ENCODE measurements at places on chromosomes 16 and 17. TPM values are rescaled to one million over a fixed set of nuclear protein-coding genes. Genes with fewer than 3 reads are reported as not detected.

DNA sequence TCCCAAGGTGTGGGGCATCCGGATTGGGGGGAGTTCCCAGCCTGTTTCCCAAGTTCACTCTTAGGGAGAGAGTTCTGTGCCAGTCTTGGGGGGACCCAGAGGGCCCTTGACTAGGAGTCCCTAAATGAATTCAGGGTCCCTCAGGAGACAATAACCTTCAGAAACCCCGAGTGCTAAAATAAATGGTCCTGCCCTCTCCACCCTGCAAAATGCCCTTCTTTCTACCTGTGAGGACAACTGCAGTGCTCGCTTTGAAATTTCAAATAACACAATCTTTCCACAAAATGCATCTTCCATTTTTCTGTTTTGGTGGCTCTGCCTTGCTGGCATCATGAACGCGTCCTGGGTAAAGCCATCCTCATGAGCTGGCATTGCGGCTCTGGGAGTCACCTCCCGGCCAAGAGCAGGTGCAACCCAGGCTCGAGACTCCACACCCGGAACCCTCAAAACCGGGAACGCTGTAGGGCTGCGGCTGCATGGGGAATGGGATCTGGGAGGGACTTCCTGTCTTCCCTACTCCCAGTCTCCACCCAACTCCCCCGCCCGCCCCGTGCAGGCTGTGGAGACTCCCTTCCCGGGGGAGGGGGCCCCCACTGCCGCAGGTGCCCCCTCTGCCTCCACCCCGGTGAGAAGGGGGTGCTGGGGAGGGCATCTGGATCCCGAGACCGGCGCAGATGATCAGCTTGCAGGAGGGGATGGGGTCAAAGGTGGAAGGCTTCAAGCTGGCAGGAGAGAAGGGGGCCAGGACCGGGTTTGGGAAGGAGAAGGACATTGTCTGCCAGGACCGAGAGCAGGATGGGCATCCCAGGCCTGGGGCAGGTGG, at the start of gene ZNF205:
ZNF205 (plus strand) TSS at position 529 of the 823 bp plus-strand sequence. CDS start 845 bp downstream, outside the sequence.
- DNase-seq = peak; percentile 70

DNA sequence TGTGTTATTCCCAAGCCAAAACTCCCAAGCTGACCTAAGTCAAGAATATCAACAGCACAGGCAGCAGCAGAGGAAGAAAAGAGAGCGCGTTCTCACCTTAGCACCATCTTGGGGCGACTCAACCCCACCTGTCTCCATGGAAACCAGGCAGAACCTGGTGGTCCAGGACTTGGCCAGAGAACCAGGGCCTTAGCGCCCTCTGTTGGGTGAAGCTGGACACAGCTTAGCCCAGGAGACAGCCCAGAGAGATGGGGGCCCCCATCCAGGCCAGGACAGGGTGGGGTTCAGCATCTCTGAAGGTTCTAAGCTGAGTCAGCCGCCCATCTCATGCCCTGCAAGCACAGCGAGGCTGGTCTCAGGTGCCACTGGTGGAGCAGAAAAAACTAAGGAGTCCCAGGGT, 60.1 kb upstream of the TMEM132E start:
- no peak for DNase-seq

- DNase-seq = no peak
Observed at GRCh38 chr16:73048292-73049080, 558 bp upstream of the ZFHX3 start.

DNA sequence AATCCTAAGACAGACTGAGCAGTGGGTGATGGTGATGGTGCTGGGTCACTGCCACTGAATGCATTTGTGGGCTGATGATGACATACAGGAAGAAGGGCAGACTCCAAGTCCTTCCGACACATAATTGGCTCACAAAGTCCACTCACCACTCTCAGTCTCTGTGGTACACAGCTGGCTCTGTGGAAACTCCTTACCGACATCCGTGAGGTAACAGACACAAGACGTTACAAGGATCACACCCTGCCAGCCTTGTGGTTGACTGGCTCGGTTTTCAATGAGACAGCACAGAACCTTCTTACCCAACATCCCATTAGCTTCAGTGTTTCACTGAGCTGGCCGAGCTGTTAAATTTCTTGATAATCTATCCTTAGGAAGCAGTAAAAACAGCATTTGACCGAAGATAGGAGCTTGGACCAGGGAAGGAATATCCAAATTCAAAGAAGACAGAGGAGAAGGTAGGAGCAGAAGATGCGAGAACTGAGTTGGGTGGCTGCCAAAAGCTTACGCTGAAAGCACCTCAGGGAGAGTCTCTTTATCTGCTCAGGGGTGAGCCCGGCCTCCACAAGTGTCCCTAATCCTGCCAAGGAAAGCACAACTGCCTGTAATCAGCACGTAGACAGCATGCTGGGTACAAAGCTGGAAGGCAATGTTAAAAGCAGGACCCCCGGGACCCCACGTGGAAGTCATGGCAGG, 5.5 kb upstream of the MXRA7 start:
- DNase-seq = peak; percentile 99

DNA sequence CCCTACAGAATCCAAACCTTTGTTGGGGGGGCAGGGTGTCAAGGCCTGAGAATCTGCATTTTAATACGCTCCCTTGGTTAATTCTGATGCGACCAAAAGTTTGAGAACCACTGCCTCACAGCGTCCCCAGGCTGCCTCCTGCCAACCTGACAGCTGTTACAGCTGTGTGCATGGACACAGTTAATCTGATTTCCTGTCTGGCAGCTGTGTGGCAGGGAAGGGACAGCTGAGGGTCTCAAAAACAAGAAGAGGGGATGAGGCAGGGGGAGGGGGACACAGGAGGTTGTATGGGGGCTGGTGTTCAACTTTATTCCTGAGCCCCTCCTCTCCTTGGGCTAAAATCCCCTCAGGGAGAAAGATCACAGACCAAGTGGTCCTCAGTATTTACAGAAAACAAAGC, 17.5 kb downstream of the HDAC5 start:
- no peak for DNase-seq

DNA sequence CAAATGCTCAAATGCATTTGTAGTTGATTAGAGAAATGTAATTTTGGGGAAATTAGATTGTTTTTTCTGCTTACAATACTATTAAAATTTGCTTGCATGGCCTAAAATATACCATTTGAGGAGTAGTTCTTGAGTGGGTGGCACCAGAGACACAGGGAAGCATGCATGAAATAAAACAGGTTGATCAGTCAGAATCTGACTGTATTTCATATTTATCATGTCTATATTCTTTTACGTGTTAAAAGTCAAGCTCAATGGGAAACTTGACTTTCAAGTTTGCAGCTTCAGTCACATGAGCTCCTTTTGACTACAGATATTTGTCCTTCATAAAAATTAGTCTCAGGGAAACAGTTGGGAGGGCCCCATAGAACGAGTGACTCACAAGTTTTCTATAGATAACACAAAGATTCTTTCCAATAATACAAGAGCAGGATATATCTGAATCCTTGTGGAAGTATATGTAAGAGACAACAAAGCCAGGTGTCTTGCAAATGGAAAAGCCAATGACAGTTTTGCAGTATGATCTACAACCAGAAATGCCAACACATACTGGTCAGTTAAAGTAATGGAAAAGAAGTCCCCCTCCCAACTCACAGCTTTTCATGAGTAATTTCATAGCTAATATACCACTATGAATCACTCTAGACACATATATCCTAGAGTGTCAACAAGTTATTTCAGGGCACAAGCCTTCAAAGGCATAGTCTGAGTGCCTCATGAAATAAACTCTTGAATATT, 42.2 kb upstream of the CORO6 start:
- peak; percentile 73 for DNase-seq

GRCh38 chr16:79750311-79750710, 149.8 kb upstream of the MAF start:
- no peak for DNase-seq

GRCh38 chr17:78793415-78793814, 11.3 kb upstream of the CYTH1 start:
- no peak for DNase-seq

MRM1 gene
- 2.2 TPM for total RNA-seq

IRX5 gene
- total RNA-seq = not detected
